ENCODE measurements at places on chromosomes 3 and 15. TPM values are rescaled to one million over a fixed set of nuclear protein-coding genes. Genes with fewer than 3 reads are reported as not detected.

Gene GASK1A
- total RNA-seq, result 0.11 TPM

Gene FETUB
- total RNA-seq, result not detected

GRCh38 chr15:95880031-95880570, 450.4 kb upstream of the NR2F2 start:
- H3K4me1 ChIP-seq, result peaks cover 21% of the 10 kb centered on the region
- H3K27me3 ChIP-seq, result no peaks in the 10 kb centered on the region
- H3K4me3 ChIP-seq, result peak overlapping the region; percentile 71
- no peak for DNase-seq
- no peak overlapping the region for H3K27ac ChIP-seq

GRCh38 chr15:24856397-24857390, 98.1 kb upstream of the SNRPN start:
- no peaks in the 10 kb centered on the region for H3K36me3 ChIP-seq
- no peak overlapping the region for H3K27ac ChIP-seq
- no peaks in the 10 kb centered on the region for H3K4me1 ChIP-seq
- no peak for DNase-seq

Data from activated CD8-positive, alpha-beta T cell treated with anti-CD3 and anti-CD28 coated beads for 36 hours (primary cell).